ENCODE measurements at places on chromosomes 1 and 21. TPM values are rescaled to one million over a fixed set of nuclear protein-coding genes. Genes with fewer than 3 reads are reported as not detected.

The PDE4B gene
- polyA plus RNA-seq: 3.0 TPM

- DNase-seq: peak; percentile 69
- peaks cover 7% of the 10 kb centered on the region for H3K36me3 ChIP-seq
- H3K27me3 ChIP-seq: no peaks in the 10 kb centered on the region
- H3K4me3 ChIP-seq: peak within 1 kb of the TSS; percentile 96
- peak within 1 kb of the TSS; percentile 95 for H3K27ac ChIP-seq
- no peaks in the 10 kb centered on the region for H3K4me1 ChIP-seq
These were observed at the start of gene CDKN2C for GRCh38 chr1:50969611-50970508. Gene CDKN2C, plus strand, starts transcription at chr1:50970245. Its CDS starts 124 bp downstream, at chr1:50970369.

The EPB41 gene
- polyA plus RNA-seq: 7.4 TPM

DNA sequence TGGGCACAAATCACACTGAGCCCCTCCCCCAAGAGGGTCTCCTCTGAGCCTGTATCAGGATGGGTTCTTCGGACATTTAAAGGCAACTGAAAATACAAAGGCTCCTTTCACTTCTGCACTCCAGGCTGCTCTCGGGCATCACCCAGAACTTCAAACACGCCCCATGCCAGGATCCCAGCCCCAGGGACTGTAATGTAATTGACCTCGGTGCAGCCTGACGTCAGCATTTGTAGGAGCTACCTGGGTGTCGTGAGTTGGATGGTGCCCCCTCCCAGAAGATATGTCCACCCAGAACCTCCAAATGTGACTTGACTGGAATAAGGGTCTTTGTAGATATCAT, 95.2 kb downstream of the PSMG1 start:
- no peaks in the 10 kb centered on the region for H3K27me3 ChIP-seq
- DNase-seq: no peak
- H3K36me3 ChIP-seq: no peaks in the 10 kb centered on the region
- no peak overlapping the region for H3K27ac ChIP-seq

The MTARC1 gene
- polyA plus RNA-seq: 5.4 TPM

- no peak overlapping the region for H3K27ac ChIP-seq
- H3K36me3 ChIP-seq: no peaks in the 10 kb centered on the region
- no peaks in the 10 kb centered on the region for H3K4me1 ChIP-seq
- no peak overlapping the region for H3K4me3 ChIP-seq
- H3K27me3 ChIP-seq: no peaks in the 10 kb centered on the region
These were observed 3.7 kb downstream of the RGSL1 start for GRCh38 chr1:182453631-182454030.

The CGN gene
- 0.36 TPM for polyA plus RNA-seq

Data from SK-N-SH (cell line).